ENCODE measurements at places on chromosomes 2 and 18.

- DNase-seq: no peak
Measured at GRCh38 chr2:236558993-236559978, 10.3 kb upstream of the ACKR3 start.

DNA sequence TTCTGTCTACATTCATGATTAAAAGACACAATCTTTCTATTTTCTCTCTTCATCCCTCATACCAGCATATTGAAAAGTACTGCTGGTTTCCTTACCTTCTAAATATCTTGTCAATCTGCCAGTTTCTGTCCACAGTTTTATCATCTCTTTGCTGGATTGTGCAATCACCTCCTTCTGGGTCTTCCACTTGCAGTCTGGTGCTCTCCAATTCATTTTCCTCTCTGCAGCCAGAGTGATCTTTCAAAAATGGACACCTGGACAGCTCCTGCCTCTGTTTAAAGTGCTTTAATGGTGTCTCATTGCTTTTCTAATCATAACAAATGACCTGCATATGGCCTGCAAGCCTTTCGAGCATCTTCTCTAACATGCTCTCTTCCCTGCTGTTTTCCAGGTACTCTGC lies 94.0 kb downstream of the C1QL2 start:
- no peak for DNase-seq

DNA sequence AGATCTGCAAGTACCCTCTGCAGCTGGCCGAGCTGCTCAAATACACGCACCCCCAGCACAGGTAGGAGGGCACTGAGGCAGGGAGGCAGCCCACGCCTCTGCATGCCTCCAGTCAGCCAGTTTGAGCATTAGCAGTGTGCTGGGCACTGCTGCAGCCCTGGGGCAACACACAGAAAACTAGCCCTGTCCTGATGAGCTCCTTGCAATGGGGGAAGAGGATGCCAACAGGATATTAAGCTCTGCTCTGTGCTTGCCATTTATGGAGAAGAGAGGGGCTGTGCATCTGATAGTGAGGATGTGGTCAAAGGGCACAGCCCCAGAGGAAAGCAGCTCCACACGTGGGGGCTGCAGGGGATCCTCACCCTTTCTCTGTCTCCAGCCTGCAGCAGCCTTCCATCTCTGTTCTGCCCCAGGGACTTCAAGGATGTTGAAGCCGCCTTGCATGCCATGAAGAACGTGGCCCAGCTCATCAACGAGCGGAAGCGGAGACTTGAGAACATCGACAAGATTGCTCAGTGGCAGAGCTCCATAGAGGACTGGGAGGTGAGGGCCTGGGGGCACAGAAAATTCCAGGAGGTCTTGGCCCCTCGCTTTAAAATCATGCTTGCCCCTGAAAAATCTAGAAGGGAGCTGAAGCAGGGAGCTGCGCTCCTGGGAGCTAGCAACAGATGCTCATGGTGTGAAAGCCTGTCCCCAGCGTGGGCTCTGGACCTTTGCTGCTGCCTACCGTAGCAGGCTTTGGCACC lies 51.7 kb downstream of the FAM168B start:
- DNase-seq: no peak

GRCh38 chr2:175690113-175690837 lies 311.8 kb downstream of the LNPK start:
- peak; percentile 12 for DNase-seq

DNA sequence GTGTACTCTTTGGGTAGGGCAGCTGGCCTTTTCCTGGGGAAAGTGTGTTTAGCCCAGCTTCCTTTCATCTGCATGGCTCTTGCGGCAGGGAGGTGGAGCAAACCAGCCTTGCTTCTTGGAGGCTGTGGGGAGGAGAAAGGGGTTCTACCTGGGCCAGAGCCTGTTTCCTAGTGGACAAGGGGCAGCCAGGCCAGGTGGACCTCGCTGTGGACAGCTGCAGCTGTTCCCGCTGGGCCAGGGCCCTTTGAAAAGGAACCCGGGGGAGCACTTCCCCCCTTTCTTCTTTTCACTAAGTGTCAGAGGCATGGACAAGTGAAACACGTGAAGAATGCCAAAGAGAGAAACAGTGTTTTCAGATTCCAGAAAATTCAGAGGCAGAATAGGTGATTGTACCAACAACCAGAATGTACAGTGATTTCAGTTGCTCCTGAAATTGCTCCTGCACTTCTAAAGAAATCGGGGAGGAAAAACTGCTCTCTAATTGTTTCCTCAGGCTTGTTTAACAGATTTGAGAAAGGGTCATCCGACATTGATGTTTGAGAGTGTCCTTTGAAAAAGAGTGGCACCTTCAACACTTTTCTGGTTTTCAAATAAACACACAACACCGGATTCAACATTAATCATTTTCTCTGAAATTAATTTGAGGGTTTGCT lies 3.9 kb downstream of the GLI2 start:
- DNase-seq: no peak

- DNase-seq: no peak
Measured at GRCh38 chr2:64371727-64372126, 82.2 kb upstream of the LGALSL start.

DNA sequence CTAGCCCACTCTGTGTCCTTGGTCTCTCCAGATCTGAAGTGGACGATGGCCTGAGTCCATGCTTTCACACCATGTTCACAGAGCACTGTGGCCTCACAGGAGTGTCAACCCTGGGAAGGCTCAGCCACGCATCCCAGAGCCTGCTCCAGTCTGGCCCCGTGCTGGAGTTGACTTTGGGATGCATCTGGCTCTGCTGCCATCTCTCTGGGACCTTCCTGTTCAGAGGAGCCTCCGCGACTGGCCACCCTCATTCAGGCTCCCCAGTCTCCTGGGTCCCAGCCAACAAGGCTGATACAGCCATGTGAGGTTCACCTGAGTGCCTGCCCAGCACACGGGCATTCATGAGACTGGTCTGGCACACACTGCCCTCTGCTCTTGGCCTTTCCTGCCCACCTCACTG lies 199.7 kb upstream of the RAB6C start:
- no peak for DNase-seq

- no peak for DNase-seq
Measured at GRCh38 chr2:136067897-136068580, 49.9 kb downstream of the CXCR4 start.

DNA sequence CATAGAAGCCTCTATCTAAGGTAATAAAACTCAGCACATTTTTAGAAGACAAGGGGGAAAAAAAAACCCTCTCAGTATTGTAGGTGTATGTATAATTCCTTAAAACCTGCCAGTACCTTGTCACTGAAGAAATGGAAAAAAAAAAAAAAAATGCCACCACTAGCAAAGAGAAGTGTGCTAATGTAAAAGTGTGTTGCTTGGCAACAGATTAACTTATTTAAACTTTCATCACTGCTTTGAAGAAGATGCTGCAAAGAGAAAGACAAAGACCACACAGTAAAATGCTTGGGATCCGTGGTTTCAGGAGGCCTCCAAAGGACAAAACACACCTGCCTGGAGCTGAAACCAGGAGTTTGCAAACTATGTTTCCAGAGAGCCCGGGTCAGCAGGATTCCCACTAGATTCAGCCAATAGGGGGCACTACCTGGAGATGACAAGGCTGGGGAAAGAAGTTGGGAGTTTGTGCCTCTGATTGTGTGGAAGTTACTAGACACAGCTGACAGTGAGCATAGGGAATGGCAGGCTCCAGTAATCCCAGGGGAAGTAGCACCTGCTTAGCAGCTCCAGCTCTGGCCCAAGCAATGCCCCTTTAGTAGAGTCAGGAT lies 169.1 kb upstream of the TRIB2 start:
- DNase-seq: no peak

GRCh38 chr2:143193121-143193520 lies 63.9 kb downstream of the ARHGAP15 start:
- DNase-seq: no peak

GRCh38 chr2:4635289-4635688 lies 931.9 kb downstream of the DCDC2C start:
- no peak for DNase-seq

DNA sequence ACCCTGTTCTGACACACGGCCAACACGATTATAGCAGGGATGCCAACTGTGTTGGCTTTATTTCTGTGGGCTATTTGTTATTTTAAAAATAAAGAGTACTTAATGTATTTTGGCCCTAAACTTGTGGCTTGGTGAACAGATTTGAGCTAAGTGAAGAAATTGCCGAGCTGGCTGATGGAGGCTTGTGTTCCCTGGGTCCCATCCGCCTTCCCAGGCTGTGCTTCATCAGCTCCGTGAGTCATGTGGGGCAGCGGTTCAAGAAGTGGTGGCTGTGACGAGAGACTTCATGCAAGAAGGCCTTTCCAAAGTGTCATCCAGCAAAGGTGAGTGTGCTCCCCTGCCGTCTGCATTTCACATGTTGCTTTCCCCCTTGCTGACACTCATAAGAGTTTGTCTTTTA lies 73.6 kb upstream of the NCK2 start:
- no peak for DNase-seq

DNA sequence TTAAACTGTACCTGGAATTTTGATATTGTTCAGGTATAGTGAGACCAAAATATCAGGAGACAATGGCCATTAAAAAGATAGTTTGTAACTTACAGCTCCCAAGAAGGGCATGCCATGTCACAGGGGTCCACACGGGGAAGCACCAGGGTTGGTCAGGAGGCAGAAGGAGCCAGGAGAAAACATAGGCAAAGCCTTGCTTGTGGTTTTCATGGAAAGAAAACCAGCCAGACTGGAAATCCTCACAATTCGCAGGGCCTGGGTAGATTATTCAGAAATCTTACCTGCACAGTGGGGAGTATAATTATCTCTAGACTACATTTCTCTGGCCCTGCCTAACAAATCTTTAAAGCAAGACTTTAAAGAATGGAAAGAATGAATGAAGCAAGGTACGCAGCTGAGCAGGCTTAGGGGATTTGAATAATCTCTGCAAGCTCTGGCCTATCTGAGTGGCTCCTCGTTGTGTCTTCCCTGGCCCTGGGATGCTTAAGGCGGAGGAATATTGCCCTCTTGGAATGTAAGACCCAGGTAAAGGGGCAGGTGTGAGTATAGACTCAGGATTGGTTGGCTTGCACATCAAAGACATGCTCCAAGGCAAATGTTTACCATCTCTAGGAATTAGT lies 66.9 kb upstream of the CDC42EP3 start:
- no peak for DNase-seq

DNA sequence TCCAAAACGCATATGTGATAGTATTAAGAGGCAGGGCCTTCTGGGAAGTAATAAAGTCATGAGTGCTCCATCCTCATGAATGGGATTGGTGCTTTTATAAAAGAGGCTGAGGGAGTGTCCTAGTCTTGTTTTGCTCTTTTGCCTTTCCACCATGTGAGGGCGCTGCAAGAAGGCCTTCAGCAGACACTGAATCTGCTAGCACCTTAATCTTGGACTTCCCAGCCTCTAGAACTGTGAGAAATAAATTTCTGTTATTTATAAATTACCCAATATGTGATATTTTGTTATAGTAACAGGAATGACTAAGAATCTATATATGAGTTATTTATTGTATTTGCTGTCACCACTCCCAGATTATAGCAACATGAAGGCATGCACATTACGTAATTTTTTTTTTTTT lies 63.5 kb downstream of the PLA2R1 start:
- no peak for DNase-seq

DNA sequence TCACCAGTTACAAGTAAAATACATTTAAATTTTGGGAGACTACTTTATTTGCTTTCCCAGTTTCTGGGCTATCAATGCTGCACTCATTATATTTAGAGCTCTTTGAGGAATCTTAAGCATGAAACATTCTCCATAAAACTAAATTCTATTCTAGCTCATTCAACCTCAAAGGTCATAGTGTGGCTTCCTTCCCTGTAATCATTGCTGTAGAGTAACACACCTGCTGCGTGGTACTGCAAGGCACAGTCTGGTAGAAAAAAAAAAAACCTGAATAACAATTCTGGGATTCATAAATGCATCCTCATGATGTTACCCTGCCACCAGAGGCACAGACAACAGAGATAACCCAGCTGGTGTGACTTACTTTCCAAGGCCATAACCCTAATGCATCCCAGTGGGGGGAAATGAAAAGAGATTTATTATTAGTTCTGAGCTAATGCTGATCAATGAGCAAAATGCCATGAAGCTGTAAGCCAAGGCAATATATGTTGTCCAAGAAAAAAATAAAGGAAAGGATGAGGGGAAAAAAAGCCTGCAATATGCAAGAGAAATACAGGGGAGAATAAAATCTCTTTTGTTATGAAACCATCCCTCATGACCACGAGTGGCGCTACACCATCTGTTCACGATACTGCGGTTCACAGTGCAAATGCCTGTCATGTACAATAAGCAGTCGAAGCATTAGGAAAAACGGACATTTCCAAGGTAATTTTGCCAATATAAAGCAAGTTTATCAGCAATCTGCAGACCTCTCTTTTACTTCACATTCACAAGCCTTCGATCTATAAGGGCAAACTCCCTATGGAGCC lies 1481.6 kb upstream of the PIK3C3 start:
- no peak for DNase-seq

DNA sequence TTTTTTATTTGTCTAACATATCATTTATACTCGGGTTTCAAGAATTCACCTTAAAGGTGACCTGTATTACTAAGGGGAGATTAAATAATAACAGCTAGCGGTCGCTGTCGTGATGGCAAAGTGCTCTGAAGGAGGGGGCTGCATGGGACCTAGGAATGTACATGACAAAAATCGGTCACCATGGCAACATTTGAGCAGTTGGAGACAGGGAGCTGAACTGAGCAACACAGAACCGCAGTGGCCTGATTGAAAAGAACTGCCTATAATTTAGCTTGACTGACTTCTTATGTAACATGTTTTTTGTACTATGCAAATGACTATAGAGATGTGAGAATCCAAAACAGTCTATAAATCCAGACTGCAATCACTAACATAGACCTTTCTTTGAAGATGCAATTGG lies 34.3 kb upstream of the EPHA4 start:
- no peak for DNase-seq

GRCh38 chr18:23321996-23322395 lies 131.1 kb upstream of the RIOK3 start:
- DNase-seq: no peak

- DNase-seq: no peak
Measured at GRCh38 chr2:7111626-7112025, 194.4 kb downstream of the RNF144A start.

DNA sequence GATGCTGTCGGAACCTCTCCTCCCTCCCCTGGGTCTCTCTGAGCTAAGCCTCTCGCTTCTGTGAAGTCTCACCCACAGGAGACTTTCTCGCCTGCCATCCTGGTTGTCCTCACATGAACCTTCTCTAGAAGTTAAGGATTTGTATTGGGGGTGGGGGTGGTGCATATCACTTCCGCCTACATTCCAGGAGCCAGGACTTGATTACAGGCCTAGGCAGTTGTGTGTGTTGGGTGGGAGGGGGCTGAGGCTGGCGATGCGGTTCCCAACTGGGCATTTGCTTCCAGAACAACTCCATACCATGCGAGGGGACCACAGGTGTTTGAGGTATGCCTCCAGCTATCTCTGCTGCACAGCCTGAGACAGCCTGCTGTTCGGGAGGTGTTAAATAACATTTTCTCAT lies 56.8 kb upstream of the MGAT4A start:
- DNase-seq: no peak

DNA sequence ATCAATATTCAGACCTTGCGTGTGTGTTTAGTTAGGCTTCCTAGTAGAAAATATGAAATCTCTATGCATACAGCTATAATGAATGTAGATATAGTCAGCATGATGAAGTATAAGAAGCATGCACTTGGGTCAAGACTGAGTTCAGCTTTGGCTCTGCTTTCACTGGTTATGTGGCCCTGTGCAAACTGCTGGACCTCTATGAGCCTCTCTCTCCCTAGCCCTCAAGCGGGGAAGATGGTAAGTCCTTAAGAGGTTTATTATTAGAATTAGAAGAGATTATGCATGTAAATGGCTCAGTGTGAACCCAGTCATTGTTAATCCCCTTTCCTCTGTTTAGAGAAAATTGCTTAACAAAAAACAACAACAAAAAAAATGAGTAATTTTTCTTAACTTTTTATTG lies 178.8 kb upstream of the NXPH2 start:
- no peak for DNase-seq
